ENCODE measurements at places on chromosomes 7 and 10. TPM values are rescaled to one million over a fixed set of nuclear protein-coding genes. Genes with fewer than 3 reads are reported as not detected.

GRCh38 chr7:98705626-98706025, 88.5 kb downstream of the NPTX2 start:
- no peak for DNase-seq

DNA sequence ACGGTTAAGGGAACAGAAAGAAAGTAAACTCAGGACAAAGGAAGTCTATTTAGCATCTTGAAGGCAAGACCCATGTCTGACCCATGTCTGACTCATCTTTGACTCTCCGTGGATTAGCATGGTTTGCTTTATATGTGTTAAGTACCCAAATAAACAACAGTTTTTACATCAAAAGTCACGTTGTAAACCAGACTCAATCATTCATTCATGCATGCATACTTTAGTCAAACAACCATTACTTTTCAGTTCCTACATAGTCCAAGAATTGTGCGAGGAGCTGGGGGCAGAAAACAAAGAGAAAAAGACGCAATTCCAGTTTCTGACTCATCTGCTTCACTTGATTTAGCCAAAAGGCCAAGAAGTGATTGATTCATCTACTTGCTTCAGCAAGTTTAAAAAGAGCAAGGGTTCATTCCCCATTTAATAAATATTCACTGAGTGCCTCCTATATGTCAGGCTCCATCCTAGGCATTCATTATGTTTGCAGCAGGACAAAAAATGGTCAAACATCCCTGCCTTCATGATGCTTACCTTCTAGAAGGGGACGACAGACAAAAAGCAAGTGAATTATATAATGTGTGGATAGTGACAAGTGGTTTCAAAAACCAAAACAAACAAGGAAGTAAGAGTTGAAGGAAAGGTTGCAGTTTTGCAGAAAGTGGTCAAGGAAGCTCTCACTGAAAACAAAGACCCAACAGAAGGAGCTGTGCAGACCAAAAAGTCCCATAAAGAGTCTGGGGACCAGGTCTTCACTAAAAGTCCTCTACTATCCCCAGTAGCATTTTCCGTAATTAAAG, 116.2 kb downstream of the FAM107B start:
- DNase-seq: no peak

GRCh38 chr10:125016611-125017202, 74.8 kb downstream of the ZRANB1 start:
- DNase-seq: no peak

KLLN gene
- total RNA-seq: 0.61 TPM

GRCh38 chr10:11286261-11286852, 268.7 kb downstream of the CELF2 start:
- no peak for DNase-seq

TCERG1L gene
- 3.3 TPM for total RNA-seq

- DNase-seq: no peak
These were observed 2.9 kb upstream of the ENTPD7 start for GRCh38 chr10:99656199-99657064.

DNA sequence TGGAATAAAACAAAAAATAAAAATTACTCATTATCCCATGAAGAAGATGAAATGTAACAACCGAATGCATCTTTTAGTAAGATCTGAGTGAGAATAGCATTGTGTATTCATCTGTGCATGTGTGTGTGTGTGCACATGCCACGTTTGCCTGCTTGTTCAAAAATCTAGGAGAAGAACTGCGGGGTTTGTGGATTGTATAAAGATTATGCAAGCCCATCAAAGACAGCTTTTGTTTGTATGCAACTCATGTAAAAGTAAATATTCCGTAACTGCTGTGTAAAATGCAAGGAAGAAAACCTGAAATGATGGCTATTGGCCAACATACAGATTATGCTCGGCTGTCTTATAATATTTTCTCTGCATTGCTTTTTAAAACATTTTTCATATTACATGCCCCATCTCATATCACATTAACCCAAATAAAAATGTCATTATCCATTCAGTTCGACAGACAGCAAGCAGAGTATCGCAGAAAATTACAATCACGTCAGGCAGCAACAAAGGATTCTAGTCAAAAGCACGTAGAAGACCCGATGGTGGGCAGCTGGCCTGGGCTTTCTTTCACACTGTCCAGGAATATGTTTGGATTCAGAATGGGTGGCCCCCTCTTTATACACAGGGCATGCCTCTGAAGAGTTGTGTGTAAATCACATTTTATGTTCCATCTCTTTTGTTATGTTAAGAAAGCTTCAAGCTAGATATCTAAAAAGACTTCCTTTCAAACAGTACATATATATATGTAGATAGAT, 114.0 kb downstream of the PARP12 start:
- DNase-seq: no peak

DNA sequence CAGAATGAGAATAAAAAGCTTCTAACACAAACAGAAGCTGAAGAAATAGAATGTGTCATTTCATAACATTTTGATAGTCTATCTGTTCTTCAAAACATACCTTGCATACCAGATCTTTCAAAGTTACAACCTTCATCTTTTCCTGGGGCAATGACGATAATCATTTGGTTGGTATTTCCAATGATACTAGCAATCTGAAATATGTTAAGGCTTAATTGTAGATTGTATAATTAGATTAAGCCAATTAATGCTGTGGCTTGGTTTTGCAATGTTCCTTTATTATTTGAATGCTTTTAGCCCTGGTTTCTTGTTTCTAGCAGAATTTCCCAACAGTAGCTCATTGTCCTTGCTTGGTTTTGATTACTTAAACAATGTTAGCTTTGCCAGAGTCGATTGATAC, 84.6 kb downstream of the CABCOCO1 start:
- no peak for DNase-seq

DNA sequence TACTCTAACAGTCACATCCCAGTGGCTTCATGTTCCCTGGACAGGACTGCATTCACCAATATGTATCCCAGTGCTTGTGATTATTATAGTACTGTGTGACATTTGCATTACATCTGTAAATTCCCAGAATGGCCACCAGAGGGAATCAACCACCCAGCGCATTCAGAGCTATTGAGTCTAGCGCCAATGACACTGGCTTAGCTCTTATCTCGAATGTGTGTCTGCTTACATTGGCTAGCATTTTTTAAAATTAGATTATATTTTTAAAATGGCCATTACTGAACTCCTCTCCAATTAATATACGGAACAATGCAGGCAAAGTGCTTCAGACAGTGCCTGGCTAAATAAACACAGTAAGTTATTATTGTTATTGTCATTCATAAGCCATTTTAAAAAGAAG, 36.3 kb downstream of the TRIL start:
- DNase-seq: peak; percentile 46

GRCh38 chr10:133391761-133392518, 2.0 kb upstream of the MTG1 start:
- no peak for DNase-seq

- no peak for DNase-seq
These were observed 32.6 kb downstream of the USP6NL start for GRCh38 chr10:11578802-11579255.

- no peak for DNase-seq
These were observed 251.8 kb upstream of the MKI67 start for GRCh38 chr10:128377988-128378387.

DNA sequence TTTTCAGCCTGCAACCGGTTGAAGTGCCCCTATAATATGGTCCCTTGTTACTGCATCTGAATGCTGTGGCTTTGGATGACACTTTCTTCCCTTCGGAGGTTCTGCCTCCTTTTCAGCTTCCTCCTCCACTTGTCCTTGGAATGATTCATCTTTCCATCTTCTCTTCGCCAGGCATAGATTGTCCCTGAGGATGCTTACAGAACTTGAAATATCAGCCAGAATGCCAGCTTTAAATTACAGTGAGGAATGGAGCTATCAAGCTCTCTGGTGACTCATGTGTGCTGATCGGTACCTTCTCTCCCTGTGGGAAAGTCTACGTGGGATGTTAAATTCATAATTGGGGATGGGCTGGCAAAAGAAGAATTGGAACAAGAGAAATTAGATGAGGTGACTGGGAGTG, 45.9 kb upstream of the PDK4 start:
- DNase-seq: no peak

NAT16 gene
- 0.50 TPM for total RNA-seq

DNA sequence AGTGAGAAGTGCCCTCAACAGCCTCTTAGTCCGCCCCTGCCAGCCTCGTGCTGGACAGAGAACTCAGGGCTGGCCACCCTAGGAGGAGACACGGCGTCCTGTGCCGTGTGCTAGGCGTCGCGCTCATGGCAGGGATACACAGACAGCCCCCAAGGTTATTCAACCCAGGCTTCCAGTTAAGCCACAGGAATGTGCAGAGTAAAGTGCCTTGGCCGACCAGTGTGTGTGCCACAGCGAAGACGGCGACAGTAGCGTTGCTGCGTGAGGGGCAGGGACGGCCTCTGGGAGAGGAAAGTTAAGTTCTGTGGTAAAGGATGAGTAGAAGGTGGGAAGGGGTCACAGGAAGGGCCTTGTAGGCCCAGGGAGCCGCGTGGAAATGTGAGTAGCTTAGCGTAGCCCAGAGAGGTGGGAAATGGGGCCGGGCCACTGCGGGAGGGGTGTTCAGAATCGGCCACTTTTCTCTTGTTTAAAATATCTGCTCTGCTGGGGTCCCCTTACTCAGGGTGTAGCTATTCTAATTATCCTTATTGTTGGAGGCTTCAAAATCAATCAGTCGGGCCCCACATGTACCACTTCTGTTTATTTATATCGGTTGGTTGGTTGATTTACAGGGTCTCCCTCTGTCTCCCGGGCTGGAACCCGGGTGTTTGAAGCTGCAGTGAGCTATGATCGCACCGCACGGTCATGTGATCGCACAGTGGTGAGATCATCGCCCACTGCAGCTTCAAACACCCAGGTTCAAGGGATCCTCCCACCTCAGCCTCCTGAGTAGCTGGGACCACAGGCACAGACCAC, 24.5 kb downstream of the TMEM120A start:
- DNase-seq: no peak

OR2A42 gene
- total RNA-seq: not detected

JCAD gene
- total RNA-seq: 0.66 TPM

DNA sequence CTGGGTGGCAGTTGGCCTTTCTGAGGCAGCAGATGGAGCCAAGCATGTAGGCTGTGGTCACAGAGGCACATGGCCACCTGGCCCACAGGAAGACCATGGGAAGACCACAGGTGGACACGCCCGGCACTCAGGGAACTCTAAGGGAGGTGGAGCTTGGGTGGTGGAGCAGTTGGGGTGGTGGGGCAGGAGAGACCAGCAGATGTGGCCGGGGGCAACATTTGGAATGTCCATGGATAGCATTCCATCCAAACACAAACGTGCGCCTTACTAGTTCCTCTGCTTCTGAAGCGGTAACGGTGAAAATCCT, 290.9 kb downstream of the PTPRN2 start:
- DNase-seq: peak; percentile 16

DNA sequence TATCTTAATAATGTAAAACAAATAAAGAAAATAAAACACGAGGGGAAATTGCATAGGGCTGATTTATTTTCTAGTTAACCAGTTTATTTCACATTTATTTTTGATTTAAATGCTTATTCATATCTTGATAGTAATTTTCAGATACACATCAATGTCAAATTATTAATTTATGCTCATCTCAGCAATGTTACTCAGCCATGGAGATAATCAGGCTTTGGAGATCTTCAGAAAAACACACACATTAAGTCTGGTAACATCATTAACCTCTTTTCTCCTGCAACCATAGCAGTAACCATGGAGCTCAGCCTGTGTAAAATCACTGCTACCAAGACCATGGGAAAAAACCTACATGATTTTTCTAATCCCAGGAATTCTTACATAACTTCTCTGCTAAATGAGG, 31.9 kb upstream of the TBX20 start:
- DNase-seq: no peak

C7orf57 gene
- 0.35 TPM for total RNA-seq

- no peak for DNase-seq
These were observed 201.0 kb downstream of the ZMYND11 start for GRCh38 chr10:336247-336646.

- no peak for DNase-seq
These were observed 24.7 kb upstream of the MTPAP start for GRCh38 chr10:30373596-30374327.

GRCh38 chr7:122482212-122482611, 177.7 kb upstream of the FEZF1 start:
- no peak for DNase-seq
